ENCODE measurements at places on chromosomes 2 and 18. TPM values are rescaled to one million over a fixed set of nuclear protein-coding genes. Genes with fewer than 3 reads are reported as not detected.

- DNase-seq = no peak
- no peaks in the 10 kb centered on the region for H3K27me3 ChIP-seq
- H3K36me3 ChIP-seq = peaks cover 26% of the 10 kb centered on the region
- H3K4me1 ChIP-seq = peaks cover 27% of the 10 kb centered on the region
- H3K27ac ChIP-seq = no peak overlapping the region
- no peak overlapping the region for H3K4me3 ChIP-seq
Observed at GRCh38 chr18:75198036-75198435, 10.9 kb downstream of the PTGR3 start.

DNA sequence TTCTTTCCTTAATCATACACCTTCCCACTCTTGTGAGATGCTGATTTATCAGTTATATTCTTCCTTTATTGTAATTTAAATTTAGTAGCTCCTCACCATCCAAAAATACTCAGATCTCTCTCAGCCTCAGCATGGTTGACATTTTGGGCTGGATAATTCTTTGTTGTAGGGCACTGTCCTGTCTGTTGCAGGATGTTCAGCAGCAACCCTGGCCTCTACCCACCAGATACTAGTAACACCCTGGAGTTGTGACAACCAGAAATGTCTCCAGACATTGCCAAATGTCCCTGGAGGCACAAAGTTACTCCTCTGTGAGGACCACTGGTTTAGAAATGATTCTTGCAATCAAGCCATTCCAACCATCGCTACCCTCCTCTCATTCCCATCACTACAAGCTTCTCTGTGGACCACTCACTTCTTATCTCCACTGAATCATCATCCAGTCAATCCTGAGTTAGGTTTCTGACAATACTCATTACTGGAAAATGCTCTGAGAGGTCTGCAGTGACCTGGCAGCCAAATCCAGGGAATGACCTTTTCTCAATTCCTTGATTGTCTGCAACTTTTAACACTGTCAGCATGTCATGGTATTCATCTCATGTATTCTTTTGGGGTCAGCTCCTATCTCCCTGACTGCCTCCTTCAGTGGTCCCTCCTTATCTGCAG lies 43.3 kb downstream of the OSBPL6 start:
- H3K27ac ChIP-seq = no peak overlapping the region
- H3K36me3 ChIP-seq = no peaks in the 10 kb centered on the region
- H3K27me3 ChIP-seq = no peaks in the 10 kb centered on the region
- H3K4me3 ChIP-seq = no peak overlapping the region
- H3K4me1 ChIP-seq = peaks cover 9% of the 10 kb centered on the region

GRCh38 chr2:56537756-56538155 lies 354.0 kb downstream of the CCDC85A start:
- no peak overlapping the region for H3K4me3 ChIP-seq
- no peaks in the 10 kb centered on the region for H3K36me3 ChIP-seq
- H3K27ac ChIP-seq = no peak overlapping the region
- no peaks in the 10 kb centered on the region for H3K27me3 ChIP-seq

The DSC3 gene
- 20.0 TPM for total RNA-seq

The PAX8 gene
- not detected for total RNA-seq

The CRACDL gene
- total RNA-seq = not detected

The GBX2 gene
- total RNA-seq = 13.0 TPM

GRCh38 chr18:48486754-48487153 lies 52.1 kb upstream of the CTIF start:
- no peaks in the 10 kb centered on the region for H3K27me3 ChIP-seq
- peaks cover 49% of the 10 kb centered on the region for H3K4me1 ChIP-seq
- peak overlapping the region; percentile 29 for H3K27ac ChIP-seq
- H3K4me3 ChIP-seq = no peak overlapping the region

The CHN1 gene
- 35.8 TPM for total RNA-seq

- no peaks in the 10 kb centered on the region for H3K36me3 ChIP-seq
- no peak overlapping the region for H3K4me3 ChIP-seq
- no peaks in the 10 kb centered on the region for H3K4me1 ChIP-seq
- no peak overlapping the region for H3K27ac ChIP-seq
- no peak for DNase-seq
Observed at GRCh38 chr2:130875935-130876334, 39.2 kb downstream of the ARHGEF4 start.

GRCh38 chr2:75173740-75174139 lies 25.6 kb downstream of the TACR1 start:
- no peak overlapping the region for H3K4me3 ChIP-seq
- H3K36me3 ChIP-seq = no peaks in the 10 kb centered on the region
- no peaks in the 10 kb centered on the region for H3K27me3 ChIP-seq

The CFC1B gene
- not detected for total RNA-seq

GRCh38 chr18:71038196-71038595 lies 749.4 kb downstream of the SOCS6 start:
- H3K27ac ChIP-seq = no peak overlapping the region
- H3K4me1 ChIP-seq = peaks cover 7% of the 10 kb centered on the region
- no peaks in the 10 kb centered on the region for H3K36me3 ChIP-seq
- DNase-seq = no peak
- no peaks in the 10 kb centered on the region for H3K27me3 ChIP-seq

The FKBP7 gene
- 70.7 TPM for total RNA-seq
